ENCODE measurements at places on chromosomes 11 and 22. TPM values are rescaled to one million over a fixed set of nuclear protein-coding genes. Genes with fewer than 3 reads are reported as not detected.

The GAS2 gene
- 60.0 TPM for total RNA-seq

The ZNF215 gene
- total RNA-seq, result 2.1 TPM

The FGF4 gene
- not detected for total RNA-seq

The YAP1 gene
- 137 TPM for total RNA-seq

The OR52E8 gene
- not detected for total RNA-seq

The TMEM258 gene
- 28.5 TPM for total RNA-seq
